ENCODE measurements at places on chromosomes 11 and 22. TPM values are rescaled to one million over a fixed set of nuclear protein-coding genes. Genes with fewer than 3 reads are reported as not detected.

The ALKBH3 gene
- 32.3 TPM for total RNA-seq

The BBOX1 gene
- total RNA-seq, result not detected

The DERL3 gene
- total RNA-seq, result 3.4 TPM

DNA sequence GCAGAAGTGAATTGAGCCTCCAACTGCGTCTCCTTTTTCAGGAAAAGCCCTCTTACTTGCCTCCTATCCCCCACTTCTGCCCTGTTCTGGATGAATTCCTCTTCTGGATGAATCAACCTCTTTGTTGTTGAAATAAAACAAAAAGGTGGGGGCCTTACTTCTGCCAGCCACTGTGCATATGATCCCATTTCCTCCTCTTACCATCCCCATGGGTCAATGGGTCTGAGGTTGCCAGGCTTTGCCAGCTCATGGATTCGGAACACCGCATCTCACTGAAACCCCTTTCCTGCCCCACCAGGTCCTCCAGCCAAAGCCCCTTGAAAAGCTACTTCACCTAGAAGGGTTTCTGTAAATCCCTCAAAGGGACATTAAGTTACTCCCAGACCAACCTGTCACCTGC lies 3.7 kb upstream of the CHST1 start:
- H3K27me3 ChIP-seq, result peaks cover 6% of the 10 kb centered on the region
- peaks cover 3% of the 10 kb centered on the region for H3K4me1 ChIP-seq
- no peak for DNase-seq
- H3K27ac ChIP-seq, result no peak overlapping the region

The DTX4 gene
- total RNA-seq, result 0.51 TPM

DNA sequence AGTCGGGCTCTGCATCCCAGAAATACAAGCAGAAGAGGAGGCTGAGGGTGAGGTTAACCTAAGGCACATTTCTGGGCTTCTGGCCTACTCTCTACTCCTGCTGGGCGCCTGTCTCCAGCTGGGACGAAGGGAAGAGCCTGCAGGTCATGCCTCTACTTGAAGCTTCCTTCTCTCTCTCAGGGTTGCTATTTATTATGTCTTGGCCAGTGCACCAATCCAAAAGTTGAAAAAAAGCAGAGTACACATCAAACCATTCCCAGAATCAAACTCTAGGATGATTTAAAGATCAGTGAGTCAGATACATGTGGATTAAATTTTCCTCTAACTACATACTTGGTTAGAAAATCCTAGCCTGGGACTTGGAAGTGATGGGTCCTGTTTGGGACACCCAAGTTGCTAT lies 60.2 kb upstream of the CDON start:
- H3K27me3 ChIP-seq, result no peaks in the 10 kb centered on the region
- H3K36me3 ChIP-seq, result no peaks in the 10 kb centered on the region
- no peaks in the 10 kb centered on the region for H3K4me1 ChIP-seq
- no peak overlapping the region for H3K4me3 ChIP-seq
- DNase-seq, result no peak

GRCh38 chr11:120936356-120936755 lies 87.5 kb upstream of the TBCEL start:
- H3K4me3 ChIP-seq, result no peak overlapping the region
- no peaks in the 10 kb centered on the region for H3K27me3 ChIP-seq
- no peak overlapping the region for H3K27ac ChIP-seq

- no peaks in the 10 kb centered on the region for H3K27me3 ChIP-seq
- peaks cover 3% of the 10 kb centered on the region for H3K36me3 ChIP-seq
- peaks cover 13% of the 10 kb centered on the region for H3K4me1 ChIP-seq
Observed at GRCh38 chr11:118412921-118413320, 11.5 kb downstream of the ATP5MG start.

The LINC01488 gene
- not detected for total RNA-seq

The TMEM191C gene
- total RNA-seq, result 1.2 TPM

- H3K27me3 ChIP-seq, result no peaks in the 10 kb centered on the region
- H3K4me3 ChIP-seq, result peak within 1 kb of the TSS; percentile 43
- DNase-seq, result no peak
- H3K4me1 ChIP-seq, result peaks cover 9% of the 10 kb centered on the region
- H3K27ac ChIP-seq, result peak within 1 kb of the TSS; percentile 56
- H3K36me3 ChIP-seq, result no peaks in the 10 kb centered on the region
Observed at GRCh38 chr11:66856496-66857233, at the start of gene LRFN4. Gene LRFN4, plus strand, starts transcription at chr11:66857064. Its CDS starts 681 bp downstream, at chr11:66857745.

The CALCA gene
- total RNA-seq, result not detected

GRCh38 chr11:2215230-2215560 lies 43.6 kb upstream of the TH start:
- no peak overlapping the region for H3K27ac ChIP-seq
- DNase-seq, result no peak
- H3K27me3 ChIP-seq, result no peaks in the 10 kb centered on the region

The JHY gene
- 3.9 TPM for total RNA-seq

DNA sequence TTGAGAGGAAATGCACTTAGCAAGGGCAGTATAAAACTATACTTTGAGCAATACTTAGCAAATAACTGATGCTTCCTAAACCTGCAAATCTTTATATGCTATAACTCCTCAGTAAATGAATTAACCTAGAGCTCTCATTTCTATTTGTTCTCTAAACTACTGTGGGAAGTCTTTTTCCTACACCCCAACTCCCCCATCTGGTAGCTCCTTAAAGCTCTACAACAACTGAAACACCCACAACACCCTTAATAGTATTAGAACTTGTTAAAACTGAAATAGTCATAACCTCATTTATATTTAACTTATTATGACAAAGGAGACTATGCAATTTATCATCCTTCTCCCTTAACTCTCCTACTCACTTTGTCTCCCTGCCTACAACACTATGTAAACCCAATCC lies 43.4 kb downstream of the GUCY1A2 start:
- H3K4me3 ChIP-seq, result no peak overlapping the region
- H3K36me3 ChIP-seq, result no peaks in the 10 kb centered on the region
- DNase-seq, result no peak
- no peaks in the 10 kb centered on the region for H3K27me3 ChIP-seq

DNA sequence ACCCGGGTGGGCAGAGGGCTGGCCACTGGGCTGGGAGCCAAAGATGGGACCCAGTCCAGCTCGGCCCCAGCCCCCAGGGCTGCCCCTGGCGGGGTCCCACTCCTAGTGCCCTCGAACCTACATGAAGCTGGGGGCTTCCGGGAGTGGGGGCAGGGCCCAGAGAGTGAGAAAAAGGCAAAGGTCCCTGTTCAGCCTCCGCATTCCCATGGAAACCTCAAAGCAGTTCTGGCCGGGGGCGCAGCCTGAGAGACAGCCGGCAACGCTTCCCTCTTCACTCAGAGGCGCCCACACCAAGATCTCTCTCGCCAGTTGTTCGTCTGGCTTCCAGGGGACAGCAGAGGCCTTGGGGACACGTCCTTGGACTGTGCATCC lies 22.4 kb upstream of the ARHGAP8 start:
- H3K36me3 ChIP-seq, result no peaks in the 10 kb centered on the region
- no peaks in the 10 kb centered on the region for H3K4me1 ChIP-seq
- no peaks in the 10 kb centered on the region for H3K27me3 ChIP-seq
- no peak overlapping the region for H3K4me3 ChIP-seq
- no peak for DNase-seq
- no peak overlapping the region for H3K27ac ChIP-seq

The MRPL49 gene
- total RNA-seq, result 49.7 TPM

DNA sequence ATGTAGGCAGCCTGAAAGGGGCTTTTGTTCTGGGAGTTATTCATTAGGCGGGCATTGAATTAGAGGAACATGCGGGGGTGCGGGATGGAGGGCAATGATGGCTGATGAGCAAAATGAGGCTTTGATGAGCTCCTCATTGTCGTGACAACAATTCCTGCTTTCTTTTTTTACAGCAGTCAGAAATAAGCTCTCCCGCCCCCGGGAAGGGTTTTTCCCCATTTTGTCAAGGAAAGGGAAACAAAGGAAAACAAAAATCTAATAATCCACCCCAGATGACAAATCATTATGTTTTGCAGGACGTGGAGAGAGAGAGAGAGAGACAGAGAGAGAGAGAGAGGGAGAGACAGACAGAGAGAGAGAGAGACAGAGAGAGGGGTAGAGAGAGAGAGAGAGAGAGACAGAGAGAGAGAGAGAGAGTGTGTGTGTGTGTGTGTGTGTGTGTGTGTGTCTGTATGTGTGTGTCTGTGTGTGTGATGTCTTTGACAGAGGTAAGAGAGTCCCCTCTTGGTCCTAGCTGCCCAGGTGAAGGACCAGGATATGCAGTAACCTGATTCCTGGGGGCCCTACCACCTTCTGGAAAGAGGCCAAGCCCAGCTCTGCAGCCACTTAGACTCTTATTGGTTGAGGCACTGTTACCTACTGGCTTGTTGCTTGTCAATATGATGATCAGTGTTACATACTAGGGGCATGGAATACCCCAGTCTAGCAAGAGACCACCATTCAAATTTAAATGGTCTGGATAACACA lies 46.7 kb upstream of the PARVA start:
- no peaks in the 10 kb centered on the region for H3K36me3 ChIP-seq
- no peak overlapping the region for H3K4me3 ChIP-seq
- no peak overlapping the region for H3K27ac ChIP-seq
- H3K4me1 ChIP-seq, result no peaks in the 10 kb centered on the region
- no peaks in the 10 kb centered on the region for H3K27me3 ChIP-seq
- DNase-seq, result no peak

GRCh38 chr11:45934580-45935318 lies 12.3 kb downstream of the LARGE2 start:
- DNase-seq, result no peak
- H3K36me3 ChIP-seq, result peaks cover 35% of the 10 kb centered on the region
- no peak overlapping the region for H3K27ac ChIP-seq
- H3K4me1 ChIP-seq, result no peaks in the 10 kb centered on the region
- no peaks in the 10 kb centered on the region for H3K27me3 ChIP-seq

The TPCN2 gene
- 13.4 TPM for total RNA-seq

The ART5 gene
- total RNA-seq, result not detected

GRCh38 chr11:125402435-125402834 lies 93.6 kb downstream of the FEZ1 start:
- peaks cover 4% of the 10 kb centered on the region for H3K4me1 ChIP-seq
- H3K27me3 ChIP-seq, result peaks cover 7% of the 10 kb centered on the region
- peak; percentile 19 for DNase-seq
- H3K36me3 ChIP-seq, result no peaks in the 10 kb centered on the region
- H3K4me3 ChIP-seq, result no peak overlapping the region

GRCh38 chr11:79456501-79456900 lies 15.7 kb upstream of the TENM4 start:
- H3K4me1 ChIP-seq, result no peaks in the 10 kb centered on the region
- H3K27me3 ChIP-seq, result no peaks in the 10 kb centered on the region
- no peaks in the 10 kb centered on the region for H3K36me3 ChIP-seq
- H3K4me3 ChIP-seq, result no peak overlapping the region

The FAT3 gene
- total RNA-seq, result 0.05 TPM

- no peak overlapping the region for H3K4me3 ChIP-seq
- H3K27ac ChIP-seq, result no peak overlapping the region
- H3K4me1 ChIP-seq, result no peaks in the 10 kb centered on the region
- no peaks in the 10 kb centered on the region for H3K36me3 ChIP-seq
- no peak for DNase-seq
- no peaks in the 10 kb centered on the region for H3K27me3 ChIP-seq
Observed at GRCh38 chr11:44548032-44548695, 17.3 kb upstream of the CD82 start.

DNA sequence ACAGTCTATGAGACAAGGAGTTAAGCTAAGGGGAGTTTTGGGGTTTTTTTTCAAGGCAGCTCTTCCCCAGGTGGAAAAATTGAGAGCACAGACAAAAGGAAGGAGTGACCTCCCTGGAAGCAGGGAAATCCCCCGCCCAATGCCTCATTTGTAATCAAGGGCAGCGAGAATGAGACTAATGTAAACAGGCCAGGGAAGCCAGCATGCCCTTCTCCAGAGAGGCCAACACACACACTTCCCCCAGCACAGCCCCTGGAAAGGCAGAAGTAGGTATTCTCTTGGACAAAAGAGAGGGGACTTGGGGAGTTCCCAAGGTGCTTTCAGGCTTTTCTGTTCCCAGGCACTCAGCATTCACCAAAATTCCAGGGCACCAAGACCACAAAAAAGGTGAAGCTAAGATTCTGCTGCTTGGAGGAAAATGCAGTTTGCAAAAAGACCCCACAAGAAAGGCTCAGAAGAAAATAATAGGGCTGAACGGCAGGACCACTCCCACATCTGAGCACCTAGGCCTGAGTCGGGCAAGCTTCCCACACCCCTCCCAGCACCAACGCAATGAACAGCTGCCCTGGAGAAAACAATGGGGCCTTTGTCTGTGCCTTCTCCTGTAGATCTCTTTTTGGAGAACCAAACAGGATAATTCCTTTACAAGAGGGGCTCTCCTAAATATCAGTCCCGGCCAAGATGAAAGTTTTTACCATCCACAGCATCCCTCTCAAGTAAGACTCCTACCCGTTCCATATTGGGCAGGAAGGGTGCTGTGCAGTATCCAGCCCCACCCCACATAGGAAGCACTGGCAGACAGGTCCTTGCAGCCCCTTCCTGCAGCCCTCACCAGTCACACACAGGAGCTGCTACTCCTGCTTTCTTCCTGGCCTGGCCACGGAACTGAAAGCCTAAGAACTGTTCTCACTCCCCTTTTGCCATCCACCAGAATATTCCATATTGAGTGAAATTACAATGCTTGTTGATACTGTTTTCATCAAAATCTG lies 70.7 kb upstream of the AKIP1 start:
- H3K27ac ChIP-seq, result peak overlapping the region; percentile 33
- no peaks in the 10 kb centered on the region for H3K27me3 ChIP-seq
- H3K36me3 ChIP-seq, result no peaks in the 10 kb centered on the region
- H3K4me3 ChIP-seq, result no peak overlapping the region
- peak; percentile 92 for DNase-seq
- H3K4me1 ChIP-seq, result peaks cover 17% of the 10 kb centered on the region

The CUL5 gene
- total RNA-seq, result 37.6 TPM

The PSMA1 gene
- total RNA-seq, result 203 TPM

DNA sequence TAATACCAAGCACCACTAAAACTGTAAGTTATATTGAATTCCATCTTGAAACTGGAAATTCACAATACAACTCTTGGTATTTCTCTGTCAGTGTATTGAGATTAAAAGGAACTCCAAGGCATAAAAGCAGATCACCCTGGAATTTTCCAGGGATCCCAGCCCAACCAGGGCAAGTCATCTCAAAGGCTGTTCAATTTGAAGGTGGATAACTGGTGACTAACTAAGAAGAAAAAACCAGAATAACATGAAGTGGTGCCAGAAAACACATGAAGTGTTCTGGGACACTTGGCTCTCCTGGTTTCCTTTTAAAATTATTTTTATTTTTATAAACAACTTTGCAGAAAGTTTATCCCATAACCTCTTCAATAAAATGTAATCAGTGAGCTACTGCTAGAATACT lies 7.8 kb upstream of the BMAL1 start:
- H3K27me3 ChIP-seq, result peaks cover 26% of the 10 kb centered on the region
- H3K27ac ChIP-seq, result no peak overlapping the region
- H3K4me3 ChIP-seq, result no peak overlapping the region
- H3K4me1 ChIP-seq, result no peaks in the 10 kb centered on the region
- DNase-seq, result no peak
- no peaks in the 10 kb centered on the region for H3K36me3 ChIP-seq

DNA sequence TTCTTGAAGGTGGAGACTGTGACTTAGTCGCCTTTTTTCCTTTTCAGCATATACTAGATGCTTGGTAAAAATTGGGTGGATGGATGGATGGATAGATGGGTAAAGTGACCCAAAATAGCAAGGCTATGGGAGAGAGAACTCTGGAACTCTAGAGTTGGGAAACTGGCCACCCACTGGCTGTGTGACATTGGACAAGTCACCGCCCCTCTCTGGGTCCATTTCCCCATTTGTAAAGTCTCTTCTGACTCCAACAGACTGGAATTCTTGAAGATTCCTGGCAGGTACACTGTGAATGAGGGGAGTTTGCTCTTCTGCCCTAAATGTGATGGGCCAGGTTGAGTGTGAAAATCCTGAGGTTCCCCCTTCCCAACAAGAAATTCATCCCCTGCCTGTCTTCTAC lies 8.0 kb downstream of the TKFC start:
- DNase-seq, result no peak
- no peaks in the 10 kb centered on the region for H3K27me3 ChIP-seq
- no peaks in the 10 kb centered on the region for H3K36me3 ChIP-seq

The CCDC73 gene
- not detected for total RNA-seq

The BLID gene
- 3.5 TPM for total RNA-seq

The BIK gene
- total RNA-seq, result not detected

The C11orf42 gene
- not detected for total RNA-seq

Data from endothelial cell of umbilical vein (primary cell).